Spinal cord (tissue), 10 donors: ENCODE measurements at places on chromosomes 11 and 22. TPM values are rescaled to one million over a fixed set of nuclear protein-coding genes. Genes with fewer than 3 reads are reported as not detected.

- no peak overlapping the region for H3K4me3 ChIP-seq
- no peaks in the 10 kb centered on the region for H3K4me1 ChIP-seq
- H3K36me3 ChIP-seq: no peaks in the 10 kb centered on the region
- H3K27ac ChIP-seq: no peak overlapping the region
Observed at GRCh38 chr22:37253126-37253660, 9.1 kb upstream of the RAC2 start.

GRCh38 chr11:126352163-126352562 lies 3.3 kb upstream of the ST3GAL4 start:
- H3K4me3 ChIP-seq: no peak overlapping the region
- peaks cover 44% of the 10 kb centered on the region for H3K4me1 ChIP-seq

GRCh38 chr11:74696939-74697675 lies 34.1 kb downstream of the CHRDL2 start:
- no peaks in the 10 kb centered on the region for H3K36me3 ChIP-seq
- H3K4me3 ChIP-seq: no peak overlapping the region
- H3K27me3 ChIP-seq: peaks cover 2% of the 10 kb centered on the region
- no peak overlapping the region for H3K27ac ChIP-seq

TENM4 gene
- total RNA-seq: 70.5 TPM

MISFA gene
- total RNA-seq: 5.8 TPM

MCHR1 gene
- 2.4 TPM for total RNA-seq

TRIM22 gene
- 26.0 TPM for total RNA-seq

OR6T1 gene
- not detected for total RNA-seq

- no peak overlapping the region for H3K27ac ChIP-seq
- H3K27me3 ChIP-seq: peaks cover 5% of the 10 kb centered on the region
- no peak for DNase-seq
- peaks cover 34% of the 10 kb centered on the region for H3K4me1 ChIP-seq
- H3K36me3 ChIP-seq: peaks cover 51% of the 10 kb centered on the region
Observed at GRCh38 chr11:67611165-67611564, 4.4 kb downstream of the NDUFV1 start.

DNA sequence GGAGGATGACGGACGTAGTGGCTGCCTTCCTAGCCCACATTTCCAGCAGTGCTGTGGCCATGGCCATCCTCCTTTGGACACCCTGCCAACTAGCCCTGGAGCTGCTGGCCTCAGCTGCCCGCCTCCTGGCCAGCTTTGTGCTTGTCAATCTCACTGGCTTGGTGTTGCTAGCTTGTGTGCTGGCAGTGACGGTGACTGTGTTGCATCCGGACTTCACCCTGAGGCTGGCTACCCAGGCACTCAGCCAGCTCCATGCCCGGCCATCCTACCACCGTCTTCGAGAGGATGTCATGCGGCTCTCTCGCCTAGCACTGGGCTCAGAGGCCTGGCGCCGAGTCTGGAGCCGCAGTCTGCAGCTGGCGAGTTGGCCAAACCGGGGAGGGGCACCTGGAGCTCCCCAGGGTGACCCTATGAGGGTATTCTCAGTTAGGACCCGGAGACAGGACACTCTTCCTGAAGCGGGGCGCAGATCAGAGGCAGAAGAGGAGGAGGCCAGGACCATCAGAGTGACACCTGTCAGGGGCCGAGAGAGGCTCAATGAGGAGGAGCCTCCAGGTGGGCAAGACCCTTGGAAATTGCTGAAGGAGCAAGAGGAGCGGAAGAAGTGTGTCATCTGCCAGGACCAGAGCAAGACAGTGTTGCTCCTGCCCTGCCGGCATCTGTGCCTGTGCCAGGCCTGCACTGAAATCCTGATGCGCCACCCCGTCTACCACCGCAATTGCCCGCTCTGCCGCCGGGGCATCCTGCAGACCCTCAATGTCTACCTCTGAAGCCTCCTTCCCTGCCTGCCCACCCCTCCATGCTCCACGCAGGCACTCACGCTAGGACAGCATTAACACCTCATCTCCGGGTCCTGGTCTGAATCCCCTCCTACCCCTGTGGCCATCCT lies 1.6 kb downstream of the RNF26 start:
- H3K4me1 ChIP-seq: peaks cover 60% of the 10 kb centered on the region
- no peak overlapping the region for H3K4me3 ChIP-seq
- peaks cover 28% of the 10 kb centered on the region for H3K36me3 ChIP-seq
- no peak overlapping the region for H3K27ac ChIP-seq
- no peak for DNase-seq

GRCh38 chr22:35022291-35022690 lies 43.7 kb upstream of the ISX start:
- no peaks in the 10 kb centered on the region for H3K27me3 ChIP-seq
- no peaks in the 10 kb centered on the region for H3K36me3 ChIP-seq
- peaks cover 17% of the 10 kb centered on the region for H3K4me1 ChIP-seq
- H3K4me3 ChIP-seq: no peak overlapping the region
- no peak for DNase-seq

DNA sequence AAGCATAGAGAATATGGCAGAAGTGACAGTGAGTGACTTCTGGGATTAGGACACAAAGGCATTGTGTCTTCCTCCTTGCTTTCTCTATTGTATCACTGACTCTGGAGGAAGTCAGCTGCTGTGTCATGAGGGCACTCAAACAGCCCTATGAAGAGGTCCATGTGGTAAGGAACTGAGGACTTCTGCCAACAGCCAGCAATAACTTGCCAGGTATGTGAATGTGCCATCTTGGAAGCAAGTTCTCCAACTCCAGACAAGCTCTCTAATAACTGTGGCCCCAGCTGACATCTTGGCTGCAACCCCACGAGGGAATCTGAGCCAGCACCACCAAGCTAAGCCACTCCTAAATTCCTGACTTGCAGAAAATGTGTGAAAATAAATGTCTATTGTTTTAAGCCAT lies 83.6 kb upstream of the ZBED5 start:
- H3K4me3 ChIP-seq: no peak overlapping the region
- peaks cover 7% of the 10 kb centered on the region for H3K4me1 ChIP-seq
- no peaks in the 10 kb centered on the region for H3K27me3 ChIP-seq
- H3K36me3 ChIP-seq: no peaks in the 10 kb centered on the region
- no peak overlapping the region for H3K27ac ChIP-seq

DNA sequence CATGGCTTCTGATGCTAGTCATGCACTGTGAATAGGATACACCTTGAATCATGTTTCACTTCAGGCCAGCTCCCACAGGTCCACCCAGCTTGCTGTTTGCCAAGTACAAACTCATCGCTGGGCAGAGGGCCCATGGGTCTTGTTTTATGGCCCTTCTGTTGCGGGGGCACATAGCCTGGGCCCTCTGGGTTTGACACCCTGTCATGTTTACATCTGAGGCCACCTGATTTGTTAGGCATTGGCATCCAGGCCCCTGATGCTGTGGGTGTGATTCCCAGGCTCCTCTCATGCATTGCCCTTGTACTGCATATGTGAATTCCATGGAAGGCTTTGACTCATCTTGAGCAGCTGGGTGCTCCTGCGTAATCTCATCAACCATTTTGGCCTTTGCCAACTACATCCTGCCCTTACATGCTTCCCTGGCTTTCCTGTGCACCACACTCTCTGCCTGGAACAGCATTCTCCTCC lies 32.6 kb downstream of the PPFIBP2 start:
- H3K27ac ChIP-seq: no peak overlapping the region
- H3K4me3 ChIP-seq: no peak overlapping the region
- DNase-seq: no peak
- H3K36me3 ChIP-seq: no peaks in the 10 kb centered on the region
- no peaks in the 10 kb centered on the region for H3K27me3 ChIP-seq
- no peaks in the 10 kb centered on the region for H3K4me1 ChIP-seq

DNA sequence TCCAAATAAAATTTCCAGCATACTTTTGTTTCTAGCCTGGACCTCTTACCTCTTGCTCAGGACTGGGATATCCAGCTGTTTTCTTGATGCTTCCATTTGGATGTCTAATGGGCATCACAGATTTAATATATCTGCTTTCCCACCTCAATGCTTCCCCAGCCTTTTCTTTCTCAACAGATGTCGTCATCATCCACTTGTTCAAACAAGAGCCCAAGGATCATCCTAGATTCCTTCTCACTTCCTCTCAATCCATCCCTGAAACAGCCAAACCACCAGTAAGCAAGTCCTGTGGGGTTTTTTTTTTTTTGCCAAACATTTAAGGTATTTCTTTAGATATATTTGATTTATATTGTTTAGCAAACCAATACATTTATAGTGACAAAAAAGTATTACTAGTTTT lies 12.5 kb downstream of the THY1 start:
- H3K36me3 ChIP-seq: no peaks in the 10 kb centered on the region
- H3K4me1 ChIP-seq: no peaks in the 10 kb centered on the region
- H3K27ac ChIP-seq: no peak overlapping the region
- H3K4me3 ChIP-seq: no peak overlapping the region
- DNase-seq: no peak

GRCh38 chr11:12224537-12224893 lies 114.1 kb downstream of the MICAL2 start:
- no peak for DNase-seq
- H3K27me3 ChIP-seq: peaks cover under 1% of the 10 kb centered on the region
- H3K27ac ChIP-seq: no peak overlapping the region
- H3K4me3 ChIP-seq: no peak overlapping the region

DNA sequence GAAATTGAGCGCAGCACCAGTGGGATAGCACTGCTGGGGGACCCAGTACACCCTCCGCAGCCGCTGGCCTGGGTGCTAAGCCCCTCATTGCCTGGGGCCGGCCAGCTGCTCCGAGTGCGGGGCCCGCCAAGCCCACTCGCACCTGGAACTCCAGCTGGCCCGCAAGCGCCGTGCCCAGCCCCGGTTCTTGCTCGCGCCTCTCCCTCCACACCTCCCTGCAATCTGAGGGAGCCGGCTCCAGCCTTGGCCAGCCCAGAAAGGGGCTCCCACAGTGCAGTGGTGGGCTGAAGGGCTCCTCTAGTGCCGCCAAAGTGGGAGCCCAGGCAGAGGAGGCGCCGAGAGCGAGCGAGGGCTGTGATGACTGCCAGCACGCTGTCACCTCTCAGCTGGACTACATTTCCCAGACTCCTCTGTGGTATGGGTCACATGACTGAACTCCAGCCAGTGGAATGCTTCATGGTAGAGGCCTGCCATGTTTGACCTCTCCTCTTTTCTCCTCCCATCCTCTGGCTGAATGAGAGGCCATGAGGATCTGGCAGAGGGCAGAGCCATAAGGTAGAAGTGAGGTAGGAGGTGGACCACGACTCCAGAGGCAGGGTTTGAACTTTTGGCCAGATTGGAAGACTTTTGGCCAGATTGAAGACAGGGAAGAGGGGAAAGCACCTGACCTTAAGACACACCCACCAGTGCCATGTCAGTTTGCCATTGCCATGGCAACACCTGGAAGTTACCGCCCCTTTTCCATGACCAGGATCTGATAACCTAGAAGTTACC lies 6.2 kb downstream of the MRGPRD start:
- peaks cover 17% of the 10 kb centered on the region for H3K4me1 ChIP-seq
- DNase-seq: no peak
